ENCODE measurements at places on chromosomes 16 and 17.

DNA sequence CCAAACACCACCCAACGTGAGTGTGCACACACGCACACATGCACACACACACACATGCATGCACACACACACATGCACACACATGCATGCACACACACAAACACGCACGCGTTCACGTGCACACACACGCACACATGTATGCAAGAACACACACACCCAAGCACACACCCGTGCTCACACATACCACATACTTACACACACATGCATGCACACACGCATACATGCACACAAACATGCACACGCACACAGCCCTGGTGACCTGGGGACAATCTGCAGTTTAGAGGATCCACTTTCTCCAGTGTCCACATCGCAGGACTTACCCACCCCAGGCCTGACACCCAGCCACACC is 6.2 kb downstream of the USH1G start:
- no peak for DNase-seq

DNA sequence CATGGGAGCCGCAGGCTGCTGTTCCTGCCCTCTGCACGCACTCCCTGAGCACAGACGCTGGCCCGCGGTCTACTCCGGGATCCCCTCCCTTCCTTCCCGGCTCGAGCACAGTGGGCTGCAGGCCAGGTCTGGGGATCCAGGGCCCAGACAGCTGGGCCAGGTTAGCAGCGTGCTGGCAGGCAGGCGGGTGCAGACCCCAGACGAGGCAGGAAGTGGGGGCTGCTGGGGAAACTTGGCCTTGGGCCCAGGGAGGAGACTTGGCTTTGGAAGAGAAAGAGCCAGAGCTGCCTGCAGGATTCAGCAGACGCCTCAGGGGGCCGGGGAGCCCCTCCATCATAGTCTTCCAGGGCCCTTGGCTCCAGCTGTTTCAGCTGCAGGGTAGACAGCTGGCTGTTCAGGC is 30.2 kb upstream of the ABCC3 start:
- no peak for DNase-seq

- DNase-seq = no peak
Measured at GRCh38 chr17:38544839-38545209, 60.9 kb downstream of the SRCIN1 start.

GRCh38 chr17:34493917-34494316 is 85.5 kb upstream of the TMEM132E start:
- no peak for DNase-seq

DNA sequence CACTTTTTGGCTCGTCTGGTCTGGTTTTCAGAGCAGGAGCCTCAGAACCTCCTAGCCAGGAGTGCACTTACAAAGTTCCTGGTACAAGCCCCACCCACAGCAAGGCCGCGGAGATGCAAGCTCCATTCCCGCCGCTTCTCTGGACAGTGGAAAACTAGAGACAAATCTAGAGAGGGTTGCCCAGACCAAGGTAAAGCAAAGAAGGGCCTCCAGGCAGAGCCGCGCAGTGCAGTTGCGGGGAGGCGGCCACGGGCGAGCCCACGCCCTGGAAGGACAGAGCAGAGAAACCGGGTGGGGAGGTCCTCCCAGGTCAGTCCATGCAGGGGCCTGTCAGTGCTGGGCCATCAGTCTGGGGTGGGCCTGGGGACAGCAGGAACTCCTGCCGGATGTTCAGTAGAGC is 11.0 kb upstream of the OSGIN1 start:
- DNase-seq = no peak

DNA sequence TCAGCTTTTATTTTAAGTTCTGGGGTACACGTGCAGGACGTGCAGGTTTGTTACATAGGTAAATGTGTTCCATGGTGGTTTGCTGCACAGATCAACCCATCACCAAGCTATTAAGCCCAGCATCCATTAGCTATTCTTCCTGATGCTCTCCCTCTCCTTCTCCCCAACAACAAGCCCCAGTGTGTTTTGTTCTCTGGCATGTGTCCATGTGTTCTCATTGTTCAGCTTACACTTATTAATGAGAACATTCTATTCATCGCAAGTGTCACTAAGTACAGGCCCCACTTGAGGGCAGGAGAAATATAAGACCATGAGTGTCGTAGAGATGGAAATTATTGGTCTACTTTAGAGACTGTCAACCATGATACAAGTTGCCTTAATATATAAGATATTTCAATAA is 615.1 kb downstream of the CDH8 start:
- no peak for DNase-seq

DNA sequence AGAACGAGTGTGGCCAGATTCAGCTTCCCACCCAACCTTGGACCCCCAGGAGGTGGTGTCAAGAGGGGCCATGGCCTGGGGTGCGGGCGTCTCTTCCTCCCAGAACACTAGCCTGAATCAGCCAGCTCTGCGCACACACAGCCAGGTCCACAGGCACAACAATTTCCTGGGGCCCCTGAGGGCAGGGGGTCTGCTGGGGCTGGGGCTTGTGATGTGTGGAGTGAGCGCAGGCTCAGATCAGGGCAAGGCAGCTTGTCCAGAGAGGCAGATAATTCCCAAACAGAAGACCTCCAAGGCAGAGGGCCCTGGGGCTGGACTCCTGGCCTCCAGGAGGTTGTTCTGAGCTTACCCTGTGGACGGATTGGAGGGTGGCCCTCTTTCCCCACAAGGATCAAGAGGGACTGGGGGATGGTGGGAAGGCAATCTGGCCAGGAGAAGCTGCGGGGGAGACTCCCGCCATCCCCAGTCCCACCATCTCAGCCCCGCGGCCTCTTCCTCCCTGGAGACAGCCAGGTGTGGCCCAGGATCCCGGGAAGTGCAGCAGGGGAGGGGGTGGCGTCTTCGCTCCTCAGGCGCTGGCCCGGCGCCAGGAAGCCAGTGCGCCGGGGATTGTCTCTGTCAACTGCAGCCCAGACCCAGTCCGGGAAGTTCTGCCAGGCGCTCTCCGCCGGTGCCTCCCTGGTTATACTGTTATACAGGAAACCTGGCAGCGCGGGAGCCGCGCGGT is 52.0 kb upstream of the AMZ2 start:
- no peak for DNase-seq

DNA sequence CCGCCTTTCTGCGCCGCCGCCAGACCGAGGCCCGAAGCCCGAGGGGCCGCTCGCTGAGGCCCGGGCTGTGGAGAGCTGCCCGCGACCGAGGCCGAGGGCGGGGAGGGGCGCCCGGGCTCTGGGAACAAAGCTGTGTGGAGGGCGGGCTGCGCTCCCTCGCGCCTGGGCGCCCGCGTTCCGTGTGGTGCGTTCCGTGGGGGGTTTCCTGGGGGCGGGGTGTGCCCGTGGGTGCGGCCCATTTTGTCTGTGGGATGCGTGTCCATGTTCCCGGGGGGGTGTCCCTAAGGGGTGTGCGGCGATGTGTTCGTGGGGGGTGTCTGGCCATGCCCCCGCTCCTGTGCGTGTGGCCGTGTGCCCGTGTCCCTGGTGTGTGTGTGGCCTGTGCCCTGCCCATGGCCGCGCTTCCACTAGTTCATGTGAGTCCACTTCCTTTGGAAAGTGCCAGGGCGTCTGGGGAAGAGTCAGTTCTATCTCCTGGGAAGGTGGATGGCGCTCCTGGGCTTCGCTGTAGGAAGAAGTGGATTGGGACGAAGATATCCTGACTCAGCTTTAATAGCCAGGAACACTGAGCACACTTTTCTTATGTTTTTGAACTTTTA is 520 bp downstream of the JPT2 start:
- DNase-seq = no peak

DNA sequence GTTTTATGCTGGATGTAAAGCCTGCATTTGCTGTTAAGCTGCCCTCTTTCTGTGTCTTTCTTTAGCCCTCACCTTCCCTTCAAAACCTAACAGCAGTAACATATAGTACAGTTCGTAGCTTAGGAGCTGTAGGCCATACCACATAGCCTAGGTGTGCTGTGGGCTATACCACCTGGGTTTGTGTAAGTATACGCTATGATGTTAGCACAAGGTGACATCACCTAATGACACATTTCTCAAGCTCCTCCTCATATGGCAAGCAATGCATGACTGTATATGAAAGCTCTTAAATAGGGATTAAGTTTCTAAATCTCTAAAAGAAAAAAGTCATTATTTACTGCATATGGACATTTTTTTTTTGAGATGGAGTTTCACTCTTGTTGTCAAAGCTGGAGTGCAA is 57.8 kb upstream of the TMEM97 start:
- DNase-seq = no peak

DNA sequence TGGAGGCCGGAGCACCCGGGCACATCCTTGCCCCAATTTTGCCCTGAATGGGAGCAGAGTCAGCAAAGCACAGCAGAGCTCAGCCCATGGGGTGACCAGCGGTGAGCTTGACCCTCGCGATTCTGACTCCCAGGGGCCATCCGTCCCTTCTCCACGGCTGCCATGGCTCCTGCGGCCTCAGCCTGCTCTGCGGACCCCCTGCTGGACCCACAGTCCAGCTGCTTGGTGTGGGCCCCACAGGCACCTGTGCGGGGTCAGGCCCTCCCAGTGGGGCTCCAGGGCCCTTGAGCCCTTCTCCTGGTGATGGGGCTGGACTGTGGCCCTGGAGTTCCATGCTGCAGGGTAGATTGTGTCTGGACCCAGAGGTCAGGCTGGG is 144.2 kb downstream of the ENGASE start:
- DNase-seq = no peak

Measured in NCI-H1048 (cell line).